ENCODE measurements at places on chromosomes 3 and 15.

GRCh38 chr3:116161575-116162525 is 283.4 kb downstream of the LSAMP start:
- no peak overlapping the region for H3K27ac ChIP-seq
- no peaks in the 10 kb centered on the region for H3K4me1 ChIP-seq
- no peaks in the 10 kb centered on the region for H3K27me3 ChIP-seq
- H3K36me3 ChIP-seq: no peaks in the 10 kb centered on the region

DNA sequence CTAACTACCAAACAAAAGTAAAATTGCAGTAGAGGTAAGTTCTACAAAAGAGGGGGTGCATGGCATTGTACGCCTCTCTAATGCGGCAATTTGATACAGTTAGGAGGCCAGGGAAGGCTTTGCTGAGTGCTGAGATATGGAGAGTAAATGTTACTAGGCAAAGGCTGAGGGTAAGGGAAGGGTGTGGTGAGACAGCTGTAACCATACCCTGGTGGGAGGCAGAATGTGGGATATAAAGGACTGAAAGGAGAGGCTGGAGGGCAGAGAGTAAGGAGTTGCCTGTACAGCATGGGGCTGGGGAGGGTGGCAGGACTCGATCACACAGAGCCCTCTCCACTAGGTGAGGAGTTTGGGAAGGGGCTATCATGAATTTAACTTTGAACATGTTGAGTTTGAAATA is 106.3 kb downstream of the PDCD6IP start:
- no peaks in the 10 kb centered on the region for H3K4me1 ChIP-seq
- no peak overlapping the region for H3K27ac ChIP-seq
- H3K27me3 ChIP-seq: no peaks in the 10 kb centered on the region
- no peak overlapping the region for H3K4me3 ChIP-seq
- H3K36me3 ChIP-seq: no peaks in the 10 kb centered on the region

DNA sequence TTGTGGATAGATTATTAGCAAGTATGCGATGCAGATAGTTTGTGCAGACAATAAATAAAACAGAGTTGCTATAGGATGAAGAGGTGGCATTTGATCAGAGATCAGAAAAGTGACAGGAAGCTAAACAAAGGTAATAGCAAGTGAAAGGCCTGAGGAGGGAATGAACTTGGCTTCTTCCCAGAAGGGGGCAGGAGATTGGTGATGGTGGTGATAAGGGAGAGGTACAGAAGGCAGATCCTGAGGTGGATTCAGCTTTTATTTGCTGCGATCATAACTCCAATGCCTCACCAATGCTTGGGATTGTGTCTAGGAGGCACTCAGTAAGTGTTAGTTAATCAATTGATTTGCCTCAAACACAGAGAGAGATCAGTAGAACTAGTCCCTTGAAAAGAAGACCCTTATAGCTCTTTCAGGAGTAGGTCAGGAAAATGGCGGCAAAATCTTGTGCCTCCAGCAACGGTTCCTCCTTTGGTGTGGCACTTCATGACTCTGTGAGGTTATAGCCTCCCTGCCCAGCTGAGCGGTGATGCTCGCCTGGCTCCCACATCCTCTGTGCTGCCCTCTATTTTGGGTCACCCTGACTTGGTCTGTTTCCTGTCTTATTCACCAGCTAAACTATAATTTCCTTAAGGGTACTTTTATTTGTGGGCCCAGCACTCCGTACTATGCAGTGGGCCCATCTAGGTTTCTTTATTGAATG is 37.5 kb downstream of the TGFBR2 start:
- H3K4me1 ChIP-seq: peaks cover 44% of the 10 kb centered on the region
- H3K4me3 ChIP-seq: no peak overlapping the region
- peak overlapping the region; percentile 67 for H3K27ac ChIP-seq
- peak; percentile 23 for DNase-seq
- H3K27me3 ChIP-seq: no peaks in the 10 kb centered on the region

DNA sequence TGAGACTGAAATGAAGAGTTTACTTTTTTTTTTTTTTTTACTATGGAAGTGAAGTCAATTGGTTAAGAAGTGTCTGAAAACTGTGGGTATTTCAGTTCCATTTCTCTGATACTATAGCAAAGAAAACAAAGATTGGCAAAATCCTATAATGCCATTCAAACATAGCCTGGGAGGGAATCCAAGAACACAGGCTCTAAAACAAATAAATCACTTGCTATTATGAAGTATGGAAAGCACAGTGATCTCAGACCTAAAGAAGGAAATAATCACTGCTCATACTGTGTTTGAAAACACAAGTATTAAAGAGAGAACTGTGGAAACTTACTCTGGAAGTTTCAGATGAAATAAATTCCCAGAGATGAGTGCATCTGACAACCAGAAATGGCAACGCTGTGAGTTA is 12.0 kb downstream of the SAMMSON start:
- H3K27ac ChIP-seq: peak overlapping the region; percentile 83
- H3K27me3 ChIP-seq: no peaks in the 10 kb centered on the region
- no peak for DNase-seq
- no peak overlapping the region for H3K4me3 ChIP-seq
- no peaks in the 10 kb centered on the region for H3K36me3 ChIP-seq

DNA sequence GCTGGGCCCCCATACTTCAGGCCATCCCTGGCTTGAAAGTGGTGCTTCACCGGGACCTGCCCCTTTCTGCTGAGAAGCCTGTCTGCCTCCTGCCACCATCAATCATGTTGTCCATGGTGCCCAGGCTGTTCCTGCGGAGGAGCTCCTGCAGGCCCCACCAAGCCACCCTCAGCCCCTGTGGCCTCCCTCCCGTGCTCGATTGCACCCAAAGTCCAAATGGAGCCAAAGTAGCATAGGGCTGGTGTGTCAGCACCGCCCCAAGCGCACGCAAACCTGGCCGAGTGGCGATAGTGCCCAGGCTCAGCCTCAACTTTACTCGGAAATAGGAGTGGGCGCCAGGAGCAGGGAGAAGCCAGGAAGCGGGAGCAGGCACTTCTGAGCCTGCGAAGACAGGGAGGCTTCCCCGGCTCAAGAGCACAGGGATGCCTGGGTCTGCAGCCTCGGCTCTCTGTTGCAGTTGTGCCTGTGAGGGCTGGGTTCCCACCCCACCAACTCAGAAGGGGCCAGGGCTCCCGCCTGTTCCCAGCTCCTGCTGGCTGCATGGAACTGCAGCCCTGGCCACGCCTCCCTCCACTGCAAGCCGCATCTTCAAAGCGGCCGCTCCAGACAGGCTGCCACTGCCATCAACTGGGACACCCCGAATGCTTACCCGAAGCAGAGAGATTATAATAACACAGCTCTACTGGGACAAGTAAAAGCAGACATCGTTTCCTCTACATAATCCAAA is 203.0 kb downstream of the ARRDC4 start:
- no peaks in the 10 kb centered on the region for H3K27me3 ChIP-seq
- no peak overlapping the region for H3K4me3 ChIP-seq
- H3K4me1 ChIP-seq: no peaks in the 10 kb centered on the region
- no peak for DNase-seq

GRCh38 chr3:104612218-104612617 is 754.5 kb upstream of the ALCAM start:
- H3K27me3 ChIP-seq: no peaks in the 10 kb centered on the region
- H3K27ac ChIP-seq: no peak overlapping the region
- DNase-seq: no peak

DNA sequence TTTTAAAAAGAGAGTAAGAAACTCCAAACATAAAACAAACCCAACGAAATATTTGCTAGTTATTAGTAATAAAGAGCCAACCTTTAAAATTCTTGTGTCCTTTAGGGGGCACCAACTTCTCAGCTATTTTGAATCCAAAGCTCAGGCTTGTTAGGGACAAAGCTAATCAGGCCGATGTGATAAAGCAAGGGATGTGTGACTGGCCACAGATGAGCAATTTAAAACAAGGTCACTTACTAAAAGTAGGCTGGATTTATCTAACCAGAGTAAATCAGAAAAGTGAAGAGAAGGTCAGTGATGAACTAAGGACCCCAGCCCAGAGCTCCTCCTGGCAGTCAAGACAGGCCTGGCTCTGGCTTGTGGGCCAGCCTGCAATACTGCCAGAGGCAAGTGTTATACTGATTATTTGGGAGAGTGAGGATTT is 108.5 kb downstream of the CYP19A1 start:
- no peaks in the 10 kb centered on the region for H3K36me3 ChIP-seq
- no peak overlapping the region for H3K4me3 ChIP-seq
- no peaks in the 10 kb centered on the region for H3K27me3 ChIP-seq

DNA sequence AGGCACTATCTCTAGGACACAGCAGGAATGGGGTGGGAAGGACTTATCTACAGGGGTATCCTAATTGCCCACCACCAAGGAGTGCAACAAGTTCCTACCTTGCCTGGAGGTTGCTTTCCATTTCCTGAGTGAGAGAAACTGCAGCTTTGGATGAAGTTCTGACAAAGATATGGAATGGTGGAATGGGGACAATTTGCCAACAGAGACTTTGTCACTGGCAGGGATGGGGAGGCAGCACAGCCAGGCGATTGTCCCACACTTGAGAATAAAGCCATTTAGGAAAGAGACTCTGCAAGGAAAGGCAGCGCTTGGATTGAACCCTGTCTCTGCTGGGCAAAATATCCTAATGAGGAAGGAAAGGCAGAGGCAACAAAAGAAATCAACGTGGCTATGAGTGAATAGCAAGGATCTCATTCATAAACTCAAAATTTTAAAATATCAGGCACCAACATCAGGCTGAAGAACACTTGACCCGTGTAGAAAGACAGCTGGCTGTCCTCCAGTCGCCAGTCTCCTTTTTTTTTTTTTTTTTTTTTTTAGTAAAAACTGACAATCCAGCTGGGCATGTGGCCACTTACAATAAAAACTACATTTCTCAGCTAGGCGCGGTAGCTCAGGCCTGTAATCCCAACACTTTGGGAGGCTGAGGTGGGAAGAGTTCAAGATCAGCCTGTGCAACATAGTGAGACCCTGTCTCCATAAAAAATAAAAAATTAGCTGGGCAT is 31.6 kb upstream of the PDE8A start:
- no peak for DNase-seq
- H3K4me3 ChIP-seq: no peak overlapping the region
- no peaks in the 10 kb centered on the region for H3K27me3 ChIP-seq
